ENCODE measurements at places on chromosomes 7 and 10.

DNA sequence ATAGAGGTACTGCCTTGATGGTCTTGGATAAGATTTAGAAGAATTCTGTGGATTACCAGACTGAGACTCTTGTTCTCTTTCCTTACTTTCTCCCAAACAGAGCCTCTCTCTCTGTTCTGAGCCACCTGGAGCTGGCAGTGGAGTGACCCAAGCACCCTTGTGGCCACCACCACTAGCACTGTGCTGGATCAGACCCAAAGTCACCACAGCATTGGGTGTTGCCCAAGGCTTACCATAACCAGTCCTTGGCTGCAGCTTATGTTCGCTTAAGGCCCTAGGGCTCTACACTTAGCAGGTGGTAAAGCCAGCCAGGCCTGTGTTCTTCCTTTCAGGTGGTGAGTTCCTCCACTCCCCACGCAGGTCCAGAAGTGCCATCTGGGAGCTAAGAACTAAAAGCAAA lies 79.8 kb downstream of the SEM1 start:
- no peak for DNase-seq

DNA sequence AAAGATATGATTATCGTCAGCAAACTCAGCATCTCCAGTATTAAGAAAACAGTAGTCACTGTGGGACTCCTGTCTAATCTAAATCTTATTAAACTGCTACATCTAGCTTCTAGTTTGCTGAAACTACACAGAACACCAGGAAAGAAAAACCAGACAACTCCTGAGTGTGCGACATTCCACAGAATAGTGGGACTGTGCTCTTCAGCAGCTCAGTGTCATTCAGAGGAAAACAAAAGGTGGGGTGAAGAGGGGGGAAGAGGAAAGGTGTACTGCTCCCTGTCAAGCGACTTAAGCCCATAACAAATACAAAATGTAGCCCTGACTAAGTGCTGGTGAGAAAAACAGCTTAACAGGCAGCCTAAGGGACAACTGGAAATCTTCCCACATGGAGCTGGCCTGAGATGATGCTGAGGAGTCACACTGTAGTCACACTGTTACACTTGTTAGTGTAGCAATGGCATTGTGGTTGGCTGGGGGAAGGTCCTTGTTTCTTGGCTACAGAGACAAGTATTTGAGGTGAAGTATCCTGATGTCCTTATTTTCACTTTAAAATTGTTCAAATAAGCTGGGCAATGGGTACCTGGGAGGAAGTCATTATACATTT lies 135.5 kb downstream of the USP6NL start:
- DNase-seq, result no peak

GRCh38 chr10:128042131-128042610 lies 84.1 kb downstream of the MKI67 start:
- no peak for DNase-seq

- no peak for DNase-seq
These were observed 639.3 kb upstream of the GALNT17 start for GRCh38 chr7:70492625-70493024.

GRCh38 chr7:94374721-94375566 lies 19.8 kb upstream of the COL1A2 start:
- no peak for DNase-seq

- peak; percentile 60 for DNase-seq
These were observed 14.1 kb downstream of the TMEM72 start for GRCh38 chr10:44925224-44925623.

GRCh38 chr7:36036590-36036989 lies 116.5 kb upstream of the EEPD1 start:
- DNase-seq, result no peak

- no peak for DNase-seq
These were observed 167.8 kb downstream of the KIF20B start for GRCh38 chr10:89869180-89869579.

GRCh38 chr10:89873055-89873454 lies 171.7 kb downstream of the KIF20B start:
- no peak for DNase-seq

DNA sequence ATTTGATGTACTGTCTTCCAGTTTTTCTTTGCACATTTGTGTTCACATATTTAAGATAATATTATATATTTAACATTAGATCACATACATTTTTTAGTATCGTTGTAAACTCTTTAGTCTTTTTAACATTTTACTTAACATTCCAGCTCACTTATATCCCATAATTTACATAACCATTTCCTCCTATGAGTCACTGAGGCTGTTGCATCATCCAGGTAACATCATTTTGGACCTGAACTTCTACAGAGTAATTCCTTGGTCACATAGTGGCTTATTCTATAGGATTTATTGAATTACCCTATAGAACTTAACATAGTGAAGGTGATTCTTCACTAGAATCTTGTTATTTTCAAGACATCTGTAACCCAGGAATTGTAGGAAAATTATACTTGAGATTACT lies 194.4 kb downstream of the POU6F2 start:
- no peak for DNase-seq

DNA sequence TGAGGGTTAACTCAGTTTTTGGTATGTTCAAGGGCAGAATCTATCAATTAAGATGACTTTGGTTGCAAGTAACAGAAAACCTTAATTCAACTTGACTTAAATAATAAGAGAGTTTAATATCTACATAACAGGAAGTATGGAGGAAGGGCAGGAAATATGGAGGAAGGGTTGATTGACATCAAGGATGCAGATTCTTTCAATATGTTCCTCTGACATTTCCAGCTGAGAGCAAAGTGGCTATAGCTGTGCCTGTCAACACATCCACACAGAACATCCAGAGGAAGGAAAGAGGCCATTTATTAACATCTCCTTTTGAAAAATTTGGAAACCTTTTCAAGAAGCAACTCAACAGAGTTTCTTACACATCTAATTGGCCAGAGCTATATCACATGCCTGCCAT lies 19.4 kb upstream of the RALA start:
- DNase-seq, result no peak

- no peak for DNase-seq
These were observed 54.6 kb downstream of the BLNK start for GRCh38 chr10:96216775-96217174.
